Left ventricle myocardium superior (tissue), 1 donor: ENCODE measurements at places on chromosomes 16 and 17. TPM values are rescaled to one million over a fixed set of nuclear protein-coding genes. Genes with fewer than 3 reads are reported as not detected.

Gene TBC1D3
- not detected for total RNA-seq

Gene KRT26
- total RNA-seq: not detected

- peak; percentile 55 for DNase-seq
Measured at GRCh38 chr17:76000016-76000754, 470 bp upstream of the CDK3 start.

DNA sequence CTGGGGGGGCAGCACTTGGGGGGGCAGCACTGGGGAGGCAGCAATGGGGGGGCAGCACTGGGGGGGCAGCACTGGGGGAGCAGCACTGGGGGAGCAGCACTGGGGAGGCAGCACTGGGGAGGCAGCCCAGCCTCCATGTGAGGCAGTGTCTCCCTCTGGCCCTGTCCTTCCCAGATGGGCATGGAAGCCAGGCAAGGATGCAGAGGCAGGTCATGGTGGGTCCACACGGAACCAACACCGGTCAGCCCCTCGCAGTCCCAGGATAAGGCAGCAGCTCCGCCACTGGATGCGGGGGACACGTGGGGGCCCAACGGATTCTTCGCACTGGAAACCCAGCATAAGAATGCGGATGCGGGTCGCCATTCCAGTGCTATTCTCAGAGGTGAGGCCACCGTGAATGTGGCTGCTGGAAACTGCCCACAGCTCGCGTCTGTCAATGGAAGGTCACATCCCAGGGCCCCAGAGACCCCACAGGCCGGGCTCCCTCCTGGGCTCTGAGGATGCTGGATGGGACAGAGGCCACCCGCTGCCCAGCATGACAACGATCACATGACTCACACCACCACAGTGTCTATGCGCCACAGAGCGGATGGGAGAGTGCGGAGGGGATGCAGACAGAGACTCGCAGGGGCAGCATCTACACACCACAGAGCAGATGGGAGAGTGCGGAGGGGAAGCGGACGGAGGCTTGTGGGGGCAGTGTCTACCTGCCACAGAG is 59.0 kb downstream of the LMF1 start:
- no peak for DNase-seq

- DNase-seq: no peak
Measured at GRCh38 chr16:25699069-25699468, 7.3 kb downstream of the HS3ST4 start.

- DNase-seq: no peak
Measured at GRCh38 chr17:31581491-31581890, 190.0 kb downstream of the RAB11FIP4 start.

- no peak for DNase-seq
Measured at GRCh38 chr17:46117850-46118696, 75.2 kb downstream of the KANSL1 start.
